NCI-H1092 treated with DMSO at 0.1 percent for 48 hours (cell line): ENCODE measurements at places on chromosomes 12 and 14.

- peak; percentile 15 for DNase-seq
These were observed at the start of gene DEGS2 for GRCh38 chr14:100159094-100159864. DEGS2 (minus strand) TSS chr14:100159645; CDS start chr14:100159587, 58 bp downstream.

DNA sequence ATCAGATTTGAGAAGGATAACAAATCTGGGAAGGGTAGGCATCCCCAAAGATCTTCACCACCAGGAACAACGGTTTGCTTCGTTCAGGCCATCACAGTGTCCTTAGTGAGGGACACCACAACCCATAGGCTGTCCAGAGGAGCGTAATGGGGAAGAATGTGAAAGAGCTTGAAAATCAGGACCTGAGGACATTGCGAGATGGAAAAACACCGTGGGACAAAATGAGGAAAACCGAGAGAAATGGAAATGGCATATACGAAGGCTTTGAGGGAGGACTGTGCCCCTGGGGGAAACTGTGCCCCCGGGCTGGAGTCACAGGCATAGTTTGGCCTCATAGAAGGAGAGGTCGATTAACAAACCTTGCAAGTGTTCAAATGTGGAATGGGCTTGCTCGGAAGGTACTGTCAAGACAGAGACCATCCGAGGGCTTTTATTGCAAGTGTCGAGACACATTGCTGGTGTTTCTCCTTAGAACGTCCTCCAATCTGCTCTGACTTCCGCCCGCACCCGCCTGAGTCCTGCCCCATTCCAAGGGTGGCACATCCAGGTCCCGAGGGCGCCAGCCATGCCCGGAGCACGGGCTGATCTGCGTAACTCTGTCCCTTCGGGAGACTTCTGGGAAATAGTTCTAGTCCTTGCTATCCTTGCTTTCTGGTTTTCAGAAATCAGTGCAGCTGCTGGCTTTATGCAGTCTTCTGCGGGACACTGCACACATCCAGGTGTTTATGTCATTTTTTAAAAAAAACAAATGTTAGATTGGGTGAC, 885 bp upstream of the PALS1 start:
- peak; percentile 64 for DNase-seq

DNA sequence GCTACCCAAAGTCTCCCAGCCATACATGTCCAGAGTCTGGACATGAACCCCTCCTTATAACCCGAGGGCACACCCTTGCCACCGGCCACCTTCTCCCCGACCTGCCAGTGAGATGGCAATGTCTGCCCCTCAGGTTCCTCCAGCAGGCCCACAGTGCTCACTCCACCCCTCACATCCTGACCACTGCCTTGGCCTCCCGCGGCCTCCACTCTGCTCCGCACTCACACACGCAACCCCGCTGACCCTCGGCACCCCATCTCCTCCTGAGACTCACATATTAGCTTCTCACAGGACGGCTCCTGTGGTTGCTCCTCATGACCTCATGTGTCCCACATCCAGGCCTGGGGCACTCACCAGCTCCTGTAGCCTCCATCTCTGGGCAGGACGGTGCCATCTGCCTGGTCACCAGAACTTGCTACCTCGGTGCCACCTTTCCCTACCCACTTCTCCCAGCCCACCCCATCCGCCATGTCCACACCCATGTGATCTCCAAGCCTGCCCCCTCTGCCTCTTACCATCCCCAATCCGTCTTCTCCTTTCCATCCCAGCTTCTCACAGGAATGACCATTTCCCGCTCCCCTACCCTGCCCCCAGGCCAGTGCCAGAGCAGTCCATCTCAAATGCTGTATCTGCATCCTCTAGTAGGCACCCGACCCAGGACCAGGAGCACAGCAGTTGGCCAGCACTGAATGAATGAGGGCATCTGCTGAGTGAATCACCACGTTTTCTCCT, 198.6 kb upstream of the DIO3 start:
- no peak for DNase-seq

DNA sequence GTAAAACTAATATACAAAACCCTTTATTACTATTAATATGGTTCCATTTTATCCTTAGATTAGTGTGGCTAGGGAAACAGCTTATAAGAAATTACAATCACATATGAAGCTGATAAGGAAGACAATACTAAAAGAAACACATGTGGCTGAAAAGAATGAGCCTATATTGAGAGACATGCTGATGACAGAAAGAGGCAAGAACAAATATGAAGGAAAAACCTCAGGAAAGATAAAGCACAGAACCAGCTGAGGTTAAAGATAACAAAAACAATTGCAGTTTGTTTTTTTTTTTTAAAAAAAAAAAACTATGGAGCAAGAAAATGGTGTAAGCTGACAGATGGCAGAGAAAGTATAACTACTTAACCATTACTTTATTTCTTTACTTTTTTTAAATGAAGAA, 69.2 kb upstream of the OSBPL8 start:
- no peak for DNase-seq

DNA sequence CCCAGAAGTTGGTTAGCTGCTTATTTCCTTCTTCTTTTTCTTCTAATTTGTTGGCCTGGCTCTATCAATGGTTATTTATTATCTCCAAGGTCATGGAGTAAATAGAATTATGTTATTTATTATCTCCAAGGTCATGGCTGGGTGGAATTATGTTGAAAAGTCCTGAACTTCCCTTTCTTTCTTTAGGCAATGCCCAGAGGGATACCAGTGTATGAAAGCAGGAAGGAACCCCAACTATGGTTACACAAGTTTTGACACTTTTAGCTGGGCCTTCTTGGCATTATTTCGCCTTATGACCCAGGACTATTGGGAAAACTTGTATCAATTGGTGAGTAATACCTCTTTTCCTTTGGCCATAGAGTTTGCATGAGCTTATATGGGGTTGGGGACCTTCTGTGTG, 111.6 kb downstream of the SCN8A start:
- no peak for DNase-seq

DNA sequence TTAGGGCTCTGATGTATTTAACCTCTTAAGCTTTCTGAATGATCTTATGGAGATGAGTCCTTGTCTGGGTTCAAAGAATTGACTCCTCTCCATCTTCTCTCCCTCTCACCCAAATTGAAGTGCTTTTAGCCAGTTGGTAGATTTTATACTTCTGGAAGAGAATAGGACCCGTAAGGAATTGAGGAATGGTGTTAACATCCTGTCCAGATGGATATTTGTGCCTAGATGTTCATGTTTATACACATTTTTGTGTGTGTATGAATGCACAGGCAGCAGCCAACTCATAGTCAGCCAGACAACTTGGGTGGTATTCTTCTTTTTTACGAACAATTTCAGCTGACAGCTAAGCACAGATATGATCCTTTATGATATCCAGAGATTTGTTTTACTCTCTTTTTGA, 449.6 kb upstream of the RGS6 start:
- no peak for DNase-seq

- no peak for DNase-seq
These were observed 21.3 kb downstream of the YBX3 start for GRCh38 chr12:10701843-10702242.

DNA sequence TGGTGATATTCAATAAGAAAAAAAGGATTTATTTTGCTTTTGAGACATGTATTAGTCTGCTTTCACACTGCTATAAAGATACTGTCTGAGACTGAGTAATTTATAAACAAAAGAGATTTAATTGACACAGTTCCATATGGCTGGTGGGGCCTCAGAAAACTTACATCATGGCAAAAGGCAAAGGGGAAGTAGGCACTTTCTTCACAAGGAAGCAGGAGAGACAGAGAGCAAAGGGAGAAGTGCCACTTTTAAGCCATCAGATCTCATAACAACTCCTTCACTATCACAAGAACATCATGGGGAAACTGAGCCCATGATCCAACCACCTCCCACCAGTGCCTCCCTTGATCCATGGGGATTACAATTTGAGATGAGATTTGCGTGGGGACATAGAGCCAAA, 43.9 kb downstream of the BHLHE41 start:
- DNase-seq = no peak

DNA sequence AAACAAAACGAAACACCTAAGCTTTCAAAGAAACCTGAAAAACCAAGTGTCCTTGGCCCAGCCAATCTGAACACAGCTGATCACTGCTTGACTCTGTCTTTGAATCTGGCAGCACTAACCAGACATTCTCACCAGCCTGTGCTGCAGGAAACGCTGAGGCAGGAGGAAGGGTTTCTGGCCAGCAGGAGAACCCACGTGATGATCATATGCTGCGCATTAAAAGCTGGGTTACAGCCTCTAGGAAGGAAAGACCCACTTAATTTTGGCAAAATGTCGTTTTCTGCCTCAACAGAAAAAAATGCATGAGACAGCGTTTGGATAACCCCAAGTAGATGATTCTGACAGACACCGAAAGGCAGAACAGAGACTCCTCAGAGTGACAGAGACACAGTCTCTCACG, 9.8 kb downstream of the APPL2 start:
- no peak for DNase-seq

DNA sequence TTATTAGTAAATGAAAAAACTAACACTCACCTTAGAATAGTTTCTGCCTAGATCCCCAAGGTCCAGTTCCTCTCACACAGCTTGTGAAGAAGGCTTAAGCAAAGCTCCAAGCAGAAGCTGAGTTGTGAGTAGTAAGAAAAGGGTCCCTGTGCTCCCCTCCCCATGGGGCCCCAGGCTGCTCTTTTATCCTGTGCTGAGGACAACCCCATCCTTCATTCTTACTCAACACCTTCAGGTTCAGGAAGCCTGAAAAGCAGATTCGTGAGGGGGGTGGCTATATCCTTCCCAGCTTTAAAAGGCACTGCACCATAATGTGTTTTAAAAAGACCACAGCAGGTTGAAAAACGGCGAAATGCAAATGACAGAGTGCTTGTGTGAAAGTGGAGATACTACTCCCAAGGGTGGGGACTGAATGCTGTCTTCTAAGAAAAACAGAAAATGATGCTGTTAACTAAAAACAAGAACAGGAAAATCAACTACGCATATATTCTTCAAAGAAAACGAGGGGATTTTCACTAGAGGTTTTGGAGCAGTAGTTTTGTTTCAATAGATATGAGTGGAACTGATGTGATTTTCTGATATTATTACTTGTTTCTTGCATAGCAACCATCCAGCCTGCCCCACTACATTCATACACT, 182.7 kb downstream of the KTN1 start:
- no peak for DNase-seq

DNA sequence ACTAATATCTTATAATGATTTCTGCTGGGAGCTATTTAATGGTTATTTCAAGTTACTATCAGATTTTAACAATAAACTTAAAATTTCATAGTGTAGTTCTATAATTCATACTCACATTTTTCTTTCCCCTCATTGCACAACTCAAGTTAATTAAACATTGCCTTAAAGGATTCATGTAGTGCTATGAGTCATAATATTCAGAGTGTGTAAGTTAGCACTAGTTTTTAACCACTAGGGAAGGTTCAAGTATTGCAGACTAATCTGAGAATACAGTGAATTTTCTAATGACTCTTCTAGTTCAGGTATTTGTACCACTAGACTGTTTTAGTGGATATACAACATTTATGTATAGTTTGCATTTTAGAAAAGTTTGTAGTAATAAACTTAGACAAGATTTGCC, 49.9 kb downstream of the FOXA1 start:
- no peak for DNase-seq

DNA sequence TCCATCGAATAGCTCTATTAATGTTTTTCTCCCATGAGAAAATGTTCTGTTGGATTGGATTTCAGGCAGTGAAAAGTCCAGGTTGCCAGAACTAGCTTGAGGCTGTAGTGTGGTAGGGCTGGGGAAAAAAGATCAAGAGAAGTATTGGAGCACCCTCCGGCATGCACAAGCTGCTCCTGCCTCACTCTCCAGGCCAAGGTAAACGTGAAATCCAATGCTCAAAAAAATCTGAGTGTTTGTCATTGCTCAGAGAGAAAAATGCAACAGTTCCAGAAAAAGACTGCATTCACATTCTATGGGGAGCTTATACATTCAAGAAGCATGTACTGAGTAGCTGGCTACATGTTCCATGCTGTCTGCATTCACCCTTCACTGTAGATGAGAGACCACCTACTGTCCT, 680.9 kb upstream of the TBX3 start:
- DNase-seq = no peak

DNA sequence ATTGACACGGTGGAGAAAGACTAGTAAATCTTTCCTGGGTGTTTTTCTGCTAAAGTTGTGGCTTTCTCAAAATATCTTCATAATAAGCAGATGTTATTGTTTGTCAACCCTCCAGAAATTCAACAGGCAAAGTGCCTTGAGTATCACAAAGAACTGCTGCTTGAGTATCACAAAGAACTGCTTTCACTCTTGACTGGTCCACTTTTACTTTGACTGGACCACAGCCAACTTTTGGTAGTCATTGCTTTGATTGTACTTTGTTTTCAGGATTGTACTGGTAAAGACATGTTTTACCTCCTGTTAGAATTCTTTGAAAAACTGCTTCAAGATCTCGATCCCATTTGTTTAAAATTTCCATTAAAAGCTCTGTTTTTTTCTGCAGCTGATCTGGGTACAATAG, 62.6 kb downstream of the PDZRN4 start:
- no peak for DNase-seq

GRCh38 chr12:25958428-25959070, at the start of gene RASSF8:
RASSF8 (plus strand) TSS chr12:25958682; CDS start chr12:26055344, 96,662 bp downstream.
- DNase-seq = peak; percentile 20

GRCh38 chr12:2276288-2277033, 223.7 kb downstream of the CACNA1C start:
- no peak for DNase-seq

DNA sequence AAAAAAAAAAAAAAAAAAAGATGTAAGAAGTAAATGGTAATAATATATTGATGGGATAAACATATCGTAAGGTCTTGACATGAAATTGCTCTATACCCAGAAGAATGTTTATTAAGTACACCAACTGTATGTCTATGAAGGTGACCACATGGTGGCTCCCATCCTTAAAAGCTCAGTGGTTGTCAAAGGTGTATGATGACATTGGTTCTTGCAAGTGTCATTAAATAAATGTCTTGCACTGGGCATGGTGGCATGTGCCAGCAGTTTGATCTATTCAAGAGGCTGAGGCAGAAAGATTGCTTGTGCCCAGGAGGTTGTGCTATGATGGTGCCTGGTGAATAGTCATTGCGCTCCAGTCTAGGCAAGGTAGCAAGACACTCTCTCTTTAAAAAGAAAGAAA, 10.4 kb downstream of the CCT2 start:
- no peak for DNase-seq

GRCh38 chr14:69543341-69544115, 31.1 kb downstream of the CCDC177 start:
- no peak for DNase-seq

- no peak for DNase-seq
These were observed 16.0 kb downstream of the FOS start for GRCh38 chr14:75294649-75295033.

GRCh38 chr12:107992870-107993451, 136.1 kb upstream of the WSCD2 start:
- DNase-seq = peak; percentile 15

DNA sequence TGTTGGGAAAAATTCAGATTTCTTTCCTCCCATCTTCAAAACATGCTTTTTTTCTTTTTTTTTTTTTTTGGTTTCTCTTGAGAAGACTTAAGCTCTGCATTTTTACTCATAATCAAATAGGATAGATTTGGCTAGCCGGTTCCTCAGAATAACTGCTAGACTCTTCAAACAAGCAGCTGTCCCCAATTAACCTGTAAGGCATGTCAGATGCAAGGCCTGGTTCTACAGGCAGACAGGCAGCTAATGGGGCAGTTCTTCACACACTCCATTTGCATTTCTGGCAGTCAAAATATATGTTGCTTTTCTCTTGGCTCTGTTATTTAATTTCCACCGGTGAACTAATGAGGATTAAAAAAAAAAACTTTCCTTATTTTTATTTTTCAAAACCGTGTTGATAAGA, 228.0 kb upstream of the ATP2B1 start:
- DNase-seq = no peak
